Eye (tissue), 1 donor: ENCODE measurements at places on chromosomes 12 and 14.

GRCh38 chr14:96410119-96410518 lies 18.2 kb downstream of the AK7 start:
- DNase-seq: no peak

GRCh38 chr12:127238107-127238506 lies 1028.9 kb upstream of the TMEM132C start:
- no peak for DNase-seq

DNA sequence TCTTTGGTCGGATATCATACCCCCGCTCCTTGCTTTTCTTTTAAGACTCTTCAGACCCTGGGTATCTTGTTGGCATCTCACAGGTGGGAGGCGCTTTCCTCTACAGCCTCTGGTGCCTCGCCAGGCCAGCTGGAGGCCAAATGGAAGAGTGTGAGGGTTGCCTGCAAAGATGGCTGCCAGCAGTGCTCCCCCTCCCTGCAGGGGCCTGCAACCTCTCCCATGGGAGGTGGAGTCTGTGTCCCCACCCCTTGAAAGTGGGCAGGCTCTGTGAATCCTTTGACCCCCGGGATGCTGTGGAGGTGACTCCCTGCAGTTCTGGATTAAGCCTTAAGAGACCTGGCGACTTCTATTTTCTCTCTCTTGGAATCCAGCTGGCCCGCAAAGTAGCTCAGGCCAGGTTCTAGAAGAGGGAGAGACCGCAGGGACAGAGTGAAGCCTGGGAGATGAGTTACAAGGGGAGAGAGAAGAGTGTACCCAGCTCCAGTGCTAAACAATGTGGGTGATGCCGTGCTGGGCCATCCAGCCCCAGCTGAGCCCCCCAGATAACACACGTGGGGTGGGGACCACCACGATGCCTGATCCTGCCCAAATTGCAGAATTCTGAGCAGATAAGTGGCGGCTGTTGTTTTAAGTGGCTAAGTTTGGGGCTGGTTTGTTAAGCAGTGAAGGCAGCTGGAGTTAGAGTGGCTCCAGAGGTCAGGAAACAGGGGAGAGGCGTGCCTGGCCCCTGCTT lies 37.9 kb upstream of the NCOR2 start:
- no peak for DNase-seq

DNA sequence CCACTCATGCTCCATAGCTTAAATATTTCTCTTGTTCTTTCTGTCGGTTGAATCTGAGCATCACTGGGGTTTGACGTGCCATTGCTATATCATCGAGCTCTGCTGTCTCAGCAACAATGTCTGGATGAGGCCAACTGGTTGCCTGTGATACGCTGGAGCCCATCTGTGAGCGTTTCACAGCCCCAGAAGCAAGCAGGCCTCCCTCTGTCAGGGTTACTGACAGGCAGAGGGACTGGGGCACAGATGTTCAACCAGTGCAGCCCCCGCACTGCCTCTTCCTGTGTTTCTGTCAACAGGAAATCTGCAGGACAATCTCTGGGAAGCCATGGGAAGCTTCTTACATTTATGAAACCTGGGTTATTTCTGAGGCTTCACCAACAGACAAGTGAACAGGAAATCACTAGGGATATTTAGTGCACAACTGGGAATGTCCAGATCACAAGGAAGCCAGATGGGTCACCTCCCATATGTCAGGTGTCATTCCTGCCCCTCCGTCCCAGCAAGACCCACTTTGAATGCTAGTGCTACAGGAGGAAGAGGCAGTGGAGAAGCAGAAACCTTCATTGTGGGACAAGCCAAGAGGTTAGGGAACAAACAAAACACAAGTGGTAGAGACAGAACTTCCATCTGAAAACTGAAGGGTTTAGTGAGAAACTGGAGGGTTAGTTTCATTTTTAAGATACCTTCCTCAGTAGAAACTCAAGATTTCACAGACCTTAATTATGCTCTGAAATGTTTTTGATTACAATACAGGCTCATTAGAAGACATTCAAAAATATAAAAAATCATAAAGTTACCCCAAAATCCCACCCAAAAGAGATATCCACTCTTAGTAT lies 24.1 kb downstream of the DMAC2L start:
- peak; percentile 78 for DNase-seq

GRCh38 chr14:86672080-86672479 lies 1142.1 kb downstream of the FLRT2 start:
- no peak for DNase-seq

- DNase-seq: no peak
These were observed 83.8 kb upstream of the RFLNA start for GRCh38 chr12:124210991-124211577.

- no peak for DNase-seq
These were observed 907.2 kb downstream of the VRK1 start for GRCh38 chr14:97704316-97704885.

GRCh38 chr12:128823216-128823915 lies 392 bp downstream of the SLC15A4 start:
- DNase-seq: no peak

GRCh38 chr12:111453071-111453989 lies 47.6 kb downstream of the SH2B3 start:
- DNase-seq: no peak

DNA sequence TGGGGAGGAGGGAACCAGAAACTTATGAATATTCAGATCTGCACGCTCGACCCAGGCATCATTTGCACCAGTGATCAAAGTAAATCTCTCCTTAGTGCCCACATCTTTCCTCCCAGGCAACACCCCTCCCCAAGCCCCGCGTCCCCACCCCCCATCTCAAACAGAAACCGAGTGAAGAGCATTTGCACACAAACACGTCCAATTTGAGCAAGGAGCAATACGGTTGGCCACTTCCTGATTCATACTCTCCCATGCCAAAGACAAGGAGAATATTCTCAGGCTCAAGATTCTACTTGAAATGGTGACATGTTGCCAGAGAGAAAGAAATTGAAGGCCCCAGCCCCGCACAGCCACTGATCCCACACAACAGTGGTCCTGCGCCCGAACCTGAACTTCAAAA lies 7.1 kb downstream of the FOXN3 start:
- DNase-seq: no peak

GRCh38 chr14:38405851-38406635 lies 150.2 kb upstream of the CLEC14A start:
- DNase-seq: peak; percentile 81

DNA sequence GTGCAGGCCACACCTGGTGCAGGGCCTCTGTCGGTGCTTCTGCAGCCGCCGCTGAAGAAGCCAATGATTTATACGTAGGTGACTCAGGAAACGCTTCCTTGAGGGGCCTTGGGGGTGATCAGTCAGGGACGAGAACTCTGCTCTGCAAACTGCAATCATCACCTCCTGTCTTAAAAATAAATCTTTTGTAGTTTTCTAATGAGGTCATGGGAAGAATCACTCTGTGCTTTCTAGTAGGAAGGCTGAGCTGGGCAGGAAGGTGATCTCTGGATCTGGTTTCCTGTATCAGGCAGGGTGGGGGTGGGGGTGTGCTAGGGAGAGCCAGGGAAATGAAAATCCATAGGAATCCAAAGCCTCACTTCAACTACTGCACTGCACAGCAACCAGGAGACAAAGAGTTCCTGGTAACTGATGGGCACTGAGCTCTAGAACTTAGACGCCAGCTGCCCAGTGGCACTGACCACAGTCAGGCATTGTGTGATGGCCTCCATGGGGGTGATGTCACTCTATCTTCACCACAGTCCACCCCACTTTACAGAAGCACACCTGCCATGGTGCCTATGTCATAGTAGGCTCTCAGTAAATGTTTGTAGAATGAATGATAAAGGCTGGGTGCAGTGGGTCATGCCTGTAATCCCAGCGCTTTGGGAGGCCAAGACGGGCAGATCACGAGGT lies 292.4 kb upstream of the PWP1 start:
- no peak for DNase-seq

- no peak for DNase-seq
These were observed 30.8 kb upstream of the TCL1B start for GRCh38 chr14:95655461-95655860.

- DNase-seq: no peak
These were observed 126.4 kb upstream of the PLEKHA5 start for GRCh38 chr12:19003141-19003540.

GRCh38 chr14:100135073-100135472 lies 24.4 kb downstream of the DEGS2 start:
- peak; percentile 39 for DNase-seq

DNA sequence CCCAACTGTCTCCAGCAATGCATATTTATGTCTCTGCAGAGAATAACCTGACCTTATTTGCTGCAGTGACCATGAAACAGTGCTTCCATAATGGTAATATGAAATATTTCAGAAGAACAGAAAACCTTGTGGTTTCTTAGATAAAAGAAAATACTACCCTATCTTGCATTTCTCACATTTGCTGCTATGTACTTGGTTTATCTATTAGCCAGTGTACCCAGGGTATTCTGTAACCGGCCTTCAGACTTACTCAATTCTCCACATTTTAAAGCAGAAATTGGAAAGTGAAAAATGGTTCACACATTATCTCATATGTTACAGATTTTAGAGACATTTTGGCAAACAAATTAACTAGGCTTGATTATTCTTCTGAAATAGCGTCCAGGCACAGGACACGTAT lies 57.9 kb upstream of the CCDC91 start:
- no peak for DNase-seq

- DNase-seq: no peak
These were observed 204.6 kb upstream of the SLC38A2 start for GRCh38 chr12:46577063-46577776.

GRCh38 chr12:88628856-88629509 lies 48.7 kb upstream of the KITLG start:
- no peak for DNase-seq

GRCh38 chr12:23039834-23040233 lies 414.9 kb downstream of the ETNK1 start:
- no peak for DNase-seq
